ENCODE measurements at places on chromosomes 1 and 21. TPM values are rescaled to one million over a fixed set of nuclear protein-coding genes. Genes with fewer than 3 reads are reported as not detected.
A peak's percentile ranks its signal among the peaks of the same experiment; 100 is the strongest.

DNA sequence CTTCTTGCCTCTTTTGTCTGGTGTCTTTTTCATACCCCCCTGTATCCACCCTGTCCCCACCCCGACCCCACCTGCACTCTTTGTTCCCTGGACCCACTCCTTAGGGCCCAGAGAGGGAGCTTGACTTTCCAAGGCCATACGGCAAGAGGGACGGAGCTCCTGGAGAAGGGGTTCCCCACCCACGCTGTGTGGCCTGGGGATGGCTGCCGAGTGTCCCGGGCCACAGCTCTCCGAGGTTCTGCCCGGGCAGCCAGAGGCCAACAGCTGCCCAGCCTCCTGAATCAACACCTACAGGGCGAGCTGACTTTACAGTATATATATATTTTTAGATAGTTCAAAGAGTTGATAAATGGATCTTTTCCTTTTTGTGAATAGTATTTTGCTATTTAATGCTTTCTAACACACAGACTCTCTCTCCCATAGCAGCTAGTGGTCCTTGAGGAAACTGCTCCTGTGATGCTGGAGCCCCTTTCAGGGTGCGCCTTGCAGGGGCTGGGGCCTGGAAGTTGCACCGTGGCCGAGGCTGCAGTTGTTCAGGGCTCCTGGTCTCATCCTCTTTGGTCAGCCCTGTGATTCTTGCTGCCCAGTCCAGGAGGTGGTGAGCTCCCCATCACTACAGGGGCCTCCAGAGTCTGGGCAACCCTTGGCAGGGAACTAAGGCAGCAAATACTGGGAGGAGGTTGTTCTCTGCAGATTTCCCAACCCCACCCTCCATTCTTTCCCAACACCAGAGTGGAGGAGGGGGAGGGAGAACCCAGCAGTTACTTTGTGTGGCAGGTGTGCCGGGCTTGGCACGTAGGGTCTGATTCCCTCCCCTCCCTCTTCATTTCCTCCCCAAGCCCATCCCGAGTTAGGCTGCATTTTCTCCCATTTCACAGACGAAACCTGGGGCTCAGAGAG lies 321.6 kb downstream of the PTPRU start:
- no peak for DNase-seq

- DNase-seq = peak; percentile 86
Measured at GRCh38 chr1:16155537-16156410, at the start of gene EPHA2. Gene EPHA2, minus strand, starts transcription at chr1:16156069. Its CDS starts 137 bp downstream, at chr1:16155932.

GRCh38 chr1:113390871-113391648 lies 745 bp downstream of the MAGI3 start:
- peak; percentile 88 for DNase-seq

DNA sequence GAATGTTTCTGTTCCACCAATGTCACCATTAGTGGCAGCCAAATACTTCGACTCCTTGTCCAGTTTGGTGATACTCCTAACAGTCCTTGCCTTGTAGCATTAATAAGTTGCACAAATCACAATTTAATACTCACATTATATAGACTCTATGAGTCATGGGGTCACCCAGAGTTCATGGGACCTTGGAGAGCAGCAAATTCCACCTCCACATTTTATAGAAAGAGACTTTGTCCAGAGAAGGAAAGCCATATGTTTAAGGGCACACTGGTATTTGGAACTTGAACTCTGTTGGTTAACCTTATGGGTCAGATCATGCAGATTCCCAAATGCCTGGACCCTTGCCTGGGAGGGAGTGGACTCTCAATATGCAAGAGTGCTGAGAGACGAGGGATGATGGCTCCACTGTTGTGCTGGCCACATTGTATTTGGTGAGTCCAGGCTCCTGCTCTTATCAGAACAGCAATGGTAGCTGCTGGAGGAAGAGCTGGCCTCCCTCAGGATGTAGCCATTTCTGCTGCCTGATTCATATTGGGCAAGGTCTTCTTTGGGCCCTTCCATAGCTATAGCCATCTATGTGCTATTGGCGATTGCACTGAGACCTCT lies 30.6 kb downstream of the DNAJC6 start:
- no peak for DNase-seq

- no peak for DNase-seq
Measured at GRCh38 chr1:167152192-167152876, 58.5 kb downstream of the STYXL2 start.

GRCh38 chr1:185556561-185556960 lies 177.6 kb upstream of the HMCN1 start:
- no peak for DNase-seq

TDRD10 gene
- total RNA-seq = 6.8 TPM

DNA sequence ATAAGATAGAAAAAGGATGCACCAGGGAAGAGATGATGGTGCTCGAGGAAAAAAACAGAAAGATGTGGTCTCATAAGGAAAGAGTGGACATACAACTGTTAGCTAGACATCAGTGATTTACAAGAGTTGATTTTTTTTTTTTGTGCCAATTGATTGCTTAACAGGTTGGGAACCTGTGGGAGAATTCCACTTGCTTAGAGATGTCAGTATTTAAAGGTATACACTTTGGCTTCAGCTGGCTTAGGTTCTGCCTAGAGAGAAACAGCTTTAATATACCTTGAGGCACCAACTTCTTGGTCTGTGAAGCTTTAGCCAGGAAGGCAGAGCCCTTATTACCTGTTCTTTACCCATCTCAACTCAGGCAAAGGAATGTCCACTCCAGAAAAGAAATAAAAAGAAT lies 303.8 kb downstream of the PAPPA2 start:
- no peak for DNase-seq

DNA sequence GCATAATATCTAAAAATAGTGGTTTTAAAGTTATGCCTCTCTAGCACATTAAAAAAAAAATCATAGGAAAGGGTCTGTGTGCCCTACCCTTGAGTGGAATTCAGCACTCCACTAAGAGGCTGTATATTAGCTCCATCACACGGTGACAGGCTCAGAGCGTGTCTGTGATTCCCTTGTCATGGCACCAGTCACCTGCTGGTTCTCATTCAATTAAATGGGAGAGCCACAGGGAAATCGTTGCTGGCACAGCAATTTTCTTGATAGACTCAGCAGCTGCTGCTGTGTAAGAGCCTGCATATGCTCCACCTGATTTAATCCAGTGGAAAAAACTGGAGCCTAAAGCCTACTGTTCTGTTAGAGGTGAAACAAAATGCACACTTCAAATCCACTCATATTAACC lies 9.5 kb downstream of the ATP6V1G3 start:
- DNase-seq = no peak

LMX1A gene
- not detected for total RNA-seq

- no peak for DNase-seq
Measured at GRCh38 chr1:56229186-56229585, 350.2 kb downstream of the PLPP3 start.

KCND3 gene
- 7.1 TPM for total RNA-seq

- peak; percentile 75 for DNase-seq
Measured at GRCh38 chr21:45539046-45539795, 3.0 kb downstream of the SLC19A1 start.

DNA sequence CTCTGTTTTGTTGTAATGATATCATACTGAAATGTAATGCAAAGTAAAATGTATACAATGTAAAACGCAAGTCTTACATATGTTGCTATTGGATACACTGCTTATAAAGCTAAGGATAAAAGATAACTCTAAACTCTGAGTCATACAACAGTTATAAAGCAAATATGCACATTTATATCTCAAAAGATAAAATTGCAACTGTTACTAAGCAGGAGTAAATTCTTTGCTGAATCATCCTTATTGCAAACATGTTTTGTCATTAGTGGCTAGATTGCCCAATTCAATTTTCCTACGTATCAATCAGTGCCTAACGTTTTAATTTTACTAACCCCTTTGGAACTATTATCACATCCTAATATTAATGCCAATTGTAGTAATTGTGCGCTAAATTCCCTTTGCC lies 762.9 kb downstream of the LTN1 start:
- DNase-seq = no peak

GRCh38 chr1:42334240-42335049 lies 590 bp downstream of the FOXJ3 start:
- DNase-seq = no peak

NES gene
- 54.2 TPM for total RNA-seq

GRCh38 chr1:42379794-42380585 lies 602 bp upstream of the RIMKLA start:
- no peak for DNase-seq

DNA sequence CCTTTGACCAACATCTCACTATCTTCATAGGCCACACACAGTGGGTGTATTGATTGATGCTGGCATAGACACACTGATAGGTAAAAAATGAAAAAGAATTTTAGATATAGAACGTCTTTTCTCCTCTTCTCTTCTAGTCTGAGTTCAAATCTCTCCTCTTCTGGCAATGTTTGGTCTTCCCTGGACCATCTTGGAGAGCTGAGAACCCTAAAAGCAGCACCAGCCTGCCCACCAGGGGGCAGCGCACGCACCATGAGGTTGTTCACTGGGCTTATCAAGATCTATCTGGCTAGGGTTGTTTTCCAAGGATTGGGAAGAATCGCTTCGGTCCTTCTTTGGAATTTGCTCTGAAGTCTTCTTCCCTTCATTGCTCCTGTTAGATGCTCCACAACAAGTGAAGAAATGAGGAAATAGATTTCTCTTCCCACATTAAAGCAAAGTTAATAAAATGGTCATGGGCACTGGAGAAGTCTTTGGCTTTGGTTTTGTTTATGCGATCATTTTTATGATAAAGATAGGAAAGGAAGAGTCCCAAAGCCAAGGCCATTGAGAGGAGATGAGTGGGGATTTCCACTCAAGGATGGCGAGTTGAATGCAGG lies 104.0 kb upstream of the OLIG2 start:
- DNase-seq = peak; percentile 79

DNA sequence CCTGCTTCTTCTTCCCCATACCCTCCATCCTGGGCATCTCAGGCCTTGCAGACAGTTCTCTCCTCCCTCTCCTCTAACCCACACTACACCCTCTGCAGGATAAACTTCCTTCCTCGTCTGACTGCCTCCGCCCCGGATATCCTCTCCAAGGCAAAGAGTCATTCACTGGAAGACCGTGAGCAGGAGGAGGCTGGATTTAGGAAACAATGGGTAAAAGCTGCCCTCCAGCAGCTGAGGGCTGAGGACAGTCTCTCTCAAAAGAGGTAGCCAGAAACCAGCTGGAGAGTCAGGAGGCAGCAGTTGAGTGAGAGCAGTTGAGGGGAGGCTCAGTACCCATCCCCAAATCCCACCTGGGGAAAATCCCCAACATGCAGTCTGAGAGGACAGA lies 1.4 kb downstream of the CSRP1 start:
- DNase-seq = no peak

LHX4 gene
- total RNA-seq = not detected

NEGR1 gene
- total RNA-seq = 1.3 TPM

GRCh38 chr1:114589122-114589521 lies 7.7 kb upstream of the BCAS2 start:
- DNase-seq = no peak

GRCh38 chr1:228304225-228304624 lies 96.4 kb downstream of the OBSCN start:
- DNase-seq = no peak

TRAF3IP3 gene
- total RNA-seq = 98.6 TPM

HRNR gene
- not detected for total RNA-seq

GRCh38 chr1:11358984-11359383 lies 86.0 kb downstream of the UBIAD1 start:
- no peak for DNase-seq

PPIAL4G gene
- total RNA-seq = 0.79 TPM

- DNase-seq = peak; percentile 28
Measured at GRCh38 chr1:227006226-227006796, 66.2 kb downstream of the COQ8A start.

HHAT gene
- total RNA-seq = 5.4 TPM

RXFP4 gene
- not detected for total RNA-seq

ATP6V1G3 gene
- not detected for total RNA-seq

GRCh38 chr1:92274939-92275338 lies 23.8 kb downstream of the GLMN start:
- no peak for DNase-seq

DNA sequence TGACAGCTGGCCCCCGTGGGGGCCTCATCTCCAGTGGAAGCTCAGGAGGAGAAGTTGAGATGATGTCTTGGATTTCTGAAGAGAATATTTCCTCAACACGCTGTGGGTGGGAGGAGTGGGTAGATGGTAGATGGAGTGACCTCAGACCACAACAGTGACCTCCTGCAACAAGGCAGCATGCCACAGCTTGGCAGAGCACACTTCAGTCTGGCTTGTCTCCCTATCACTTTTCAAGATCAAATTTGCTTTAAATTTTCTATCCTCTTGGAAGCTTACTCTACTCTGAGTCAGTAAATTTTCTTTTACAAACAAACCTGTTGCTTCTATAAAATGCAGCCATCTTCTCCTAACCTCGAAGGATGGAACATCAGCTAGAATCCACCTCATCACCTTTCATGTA lies 59.7 kb downstream of the NTPCR start:
- no peak for DNase-seq

- DNase-seq = no peak
Measured at GRCh38 chr1:18197299-18197698, 89.7 kb downstream of the IGSF21 start.

GRCh38 chr1:159957824-159958268 lies 3.8 kb upstream of the SLAMF9 start:
- DNase-seq = peak; percentile 63

LCE2D gene
- total RNA-seq = not detected

DNA sequence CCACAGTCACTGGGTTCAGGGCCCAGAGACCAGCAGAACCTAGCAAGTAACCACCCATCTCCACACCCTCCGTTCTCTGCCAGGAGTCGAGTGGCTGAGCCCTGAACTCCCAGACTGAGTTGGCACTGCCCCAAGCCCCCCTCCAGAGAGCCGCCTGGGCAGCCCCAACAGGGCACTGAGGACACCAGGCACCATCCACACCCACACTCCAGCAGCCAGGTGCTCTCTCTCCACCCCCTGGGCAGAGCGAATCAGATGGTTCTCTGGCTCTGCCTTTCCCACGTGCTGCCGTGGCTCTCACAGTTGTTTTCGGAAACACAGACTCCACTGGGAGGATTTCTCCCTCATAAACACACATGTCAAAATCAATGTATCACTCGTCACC lies 13.6 kb downstream of the WDR4 start:
- DNase-seq = no peak

GRCh38 chr1:201009962-201010645 lies 13.4 kb downstream of the KIF21B start:
- peak; percentile 69 for DNase-seq

GRCh38 chr1:175192630-175193526 lies at the start of gene KIAA0040:
Gene KIAA0040, minus strand, starts transcription at chr1:175192776. Its CDS starts 31,763 bp downstream, at chr1:175161013.
- DNase-seq = peak; percentile 92

GRCh38 chr1:156257711-156258110 lies 9.9 kb upstream of the PAQR6 start:
- DNase-seq = no peak

FCRL6 gene
- total RNA-seq = 17.8 TPM

GRCh38 chr1:204894606-204895005 lies 23.9 kb downstream of the NFASC start:
- DNase-seq = no peak

POMGNT1 gene
- 59.5 TPM for total RNA-seq

- no peak for DNase-seq
Measured at GRCh38 chr1:11602424-11602823, 51.8 kb downstream of the FBXO2 start.

- peak; percentile 37 for DNase-seq
Measured at GRCh38 chr1:36753451-36753850, 270.7 kb upstream of the CSF3R start.

GRCh38 chr1:159935305-159935704 lies 10.0 kb upstream of the TAGLN2 start:
- DNase-seq = no peak

- peak; percentile 85 for DNase-seq
Measured at GRCh38 chr21:33300701-33301631, 23.8 kb upstream of the IFNAR1 start.

DYNLT5 gene
- 0.37 TPM for total RNA-seq

GRCh38 chr1:191831572-191831971 lies 326.7 kb upstream of the RGS18 start:
- DNase-seq = no peak

KRTAP19-3 gene
- not detected for total RNA-seq

DAB1 gene
- total RNA-seq = not detected

GRCh38 chr1:3315399-3316339 lies 138.8 kb upstream of the ARHGEF16 start:
- DNase-seq = no peak

Measured in spleen (tissue), 13 donors.